GM23248 (cell line): ENCODE measurements at places on chromosomes 12 and 14.

GRCh38 chr14:68625366-68626090, 167.3 kb downstream of the ZFP36L1 start:
- no peak for DNase-seq

DNA sequence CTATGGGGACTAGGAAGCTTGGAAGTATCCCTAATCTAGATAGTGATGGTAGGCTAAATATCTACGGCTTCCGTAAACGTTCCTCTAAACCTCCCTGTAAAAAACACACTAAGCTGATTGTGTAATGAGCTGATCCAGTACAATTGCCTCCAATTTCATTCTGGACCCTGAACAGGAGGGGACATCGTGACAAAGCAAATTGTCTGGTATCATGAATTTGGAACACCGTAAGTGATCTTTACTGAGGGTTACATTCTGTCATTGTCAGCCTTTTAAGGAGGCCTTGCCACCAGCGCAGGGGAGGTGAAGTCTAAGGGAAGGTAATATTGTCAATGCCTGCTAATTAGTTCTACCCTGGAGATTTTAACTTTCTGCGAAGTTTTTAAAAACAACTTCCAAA, 487 bp upstream of the MGST1 start:
- peak; percentile 12 for DNase-seq

DNA sequence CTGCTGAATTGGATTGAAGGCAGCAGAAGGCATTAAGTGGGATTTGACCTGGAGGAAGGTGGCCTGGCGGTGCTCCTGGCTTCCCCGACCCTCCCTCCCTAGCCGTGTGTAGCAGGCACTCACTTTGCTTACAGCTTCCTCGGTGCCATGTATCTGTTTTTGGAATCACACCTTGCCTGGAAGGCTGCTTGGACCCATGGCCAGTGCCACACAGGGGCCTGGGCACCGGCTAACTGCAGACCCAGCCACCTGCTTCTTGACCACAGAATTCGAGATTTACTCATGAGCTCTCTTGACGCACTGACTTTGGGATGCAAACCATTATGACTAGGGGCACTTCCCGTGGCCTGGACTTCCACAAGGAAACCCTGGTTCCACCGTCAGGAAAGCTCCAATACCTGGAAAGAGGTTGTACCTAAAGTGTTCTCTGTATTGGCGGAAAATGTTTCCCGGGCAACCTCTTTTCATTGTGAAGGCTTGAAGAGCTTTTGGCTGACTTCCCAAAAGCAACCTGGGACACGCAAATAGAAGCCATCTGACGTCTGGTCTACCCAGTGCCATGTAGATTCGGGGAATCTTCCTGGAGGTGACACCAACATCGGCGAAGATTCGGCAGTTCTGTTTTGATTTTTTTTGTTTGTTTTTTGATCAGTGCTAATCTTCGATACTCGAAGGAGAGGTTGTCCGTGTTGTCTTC, 125.6 kb upstream of the RTL1 start:
- DNase-seq, result no peak

DNA sequence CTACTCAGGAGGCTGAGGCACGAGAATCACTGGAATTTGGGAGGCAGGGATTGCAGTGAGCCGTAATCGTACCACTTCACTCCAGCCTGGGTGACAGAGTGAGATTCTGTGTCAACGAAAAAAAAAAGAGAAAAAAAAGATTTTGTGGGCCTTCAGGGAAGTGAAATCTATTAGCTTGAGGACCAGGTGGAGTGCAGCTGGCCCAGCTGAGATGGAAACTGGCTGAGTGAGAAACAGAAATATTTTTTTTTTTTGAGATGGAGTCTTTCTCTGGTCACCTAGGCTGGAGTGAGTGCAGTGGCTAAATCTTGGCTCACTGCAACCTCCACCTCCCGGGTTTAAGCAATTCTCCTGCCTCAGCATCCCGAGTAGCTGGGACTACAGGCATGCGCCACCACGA, 2.3 kb upstream of the CLEC4C start:
- no peak for DNase-seq

GRCh38 chr12:97118796-97119375, 211.8 kb downstream of the NEDD1 start:
- no peak for DNase-seq

GRCh38 chr12:75728826-75729225, 217.4 kb upstream of the KRR1 start:
- DNase-seq, result no peak

- no peak for DNase-seq
Observed at GRCh38 chr12:121239351-121240061, 29.6 kb downstream of the P2RX4 start.
